ENCODE measurements at places on chromosomes 7 and 10. TPM values are rescaled to one million over a fixed set of nuclear protein-coding genes. Genes with fewer than 3 reads are reported as not detected.
A peak's percentile ranks its signal among the peaks of the same experiment; 100 is the strongest.

GRCh38 chr10:109411917-109412316 is 511.4 kb downstream of the XPNPEP1 start:
- H3K4me1 ChIP-seq: no peaks in the 10 kb centered on the region
- H3K27ac ChIP-seq: no peak overlapping the region
- H3K36me3 ChIP-seq: no peaks in the 10 kb centered on the region
- H3K4me3 ChIP-seq: no peak overlapping the region

FLNC gene
- 56.8 TPM for total RNA-seq

DNA sequence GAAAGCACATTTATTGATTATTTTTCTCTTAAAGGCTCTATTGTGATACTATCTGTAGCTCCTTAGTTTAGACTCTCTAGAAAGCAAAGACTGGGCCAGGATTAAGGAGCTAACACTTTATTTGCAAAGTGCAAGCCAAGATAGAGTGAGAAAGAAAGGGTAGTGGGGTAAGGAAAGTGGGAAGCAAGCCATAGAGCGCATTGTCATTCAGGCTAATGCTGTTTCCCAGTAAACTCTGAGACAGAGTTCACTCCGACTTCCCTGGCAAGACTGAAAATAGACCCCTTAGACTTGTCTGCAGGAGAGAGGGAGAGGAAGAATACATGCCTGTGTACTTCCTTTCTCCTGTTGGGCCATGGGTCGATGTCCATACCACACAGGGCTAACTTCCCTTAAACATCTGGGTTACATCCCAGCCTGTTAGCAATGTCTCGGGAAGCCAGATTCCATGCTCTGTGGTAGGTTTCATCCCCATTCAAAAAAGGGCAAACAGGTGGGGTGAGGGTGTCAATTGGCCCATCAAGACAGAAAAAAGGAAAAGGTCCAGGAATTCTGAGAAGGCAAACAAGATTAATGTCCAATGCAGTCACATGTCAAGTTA is 875.8 kb upstream of the CELF2 start:
- H3K4me3 ChIP-seq: no peak overlapping the region
- H3K4me1 ChIP-seq: no peaks in the 10 kb centered on the region
- no peak overlapping the region for H3K27ac ChIP-seq
- no peak for DNase-seq

DNA sequence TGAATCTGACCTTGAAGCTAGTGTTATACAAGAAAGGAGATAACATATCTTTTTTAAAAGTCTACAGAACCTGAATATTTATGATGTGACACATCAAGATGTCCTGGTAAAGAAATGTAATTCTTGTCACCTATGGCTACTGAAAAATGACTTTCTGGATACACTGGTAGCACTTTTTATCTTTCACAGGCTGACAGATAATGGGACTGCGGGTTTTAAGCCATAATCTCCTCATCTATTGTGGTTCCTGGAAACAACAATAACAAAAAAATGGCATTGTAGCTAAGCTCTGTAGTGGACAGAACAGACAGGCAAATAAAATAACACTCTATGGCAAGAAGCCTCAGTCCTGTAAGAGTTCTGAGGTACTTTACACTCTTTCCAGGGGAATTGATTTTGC is 31.6 kb upstream of the YAE1 start:
- no peak for DNase-seq
- no peak overlapping the region for H3K27ac ChIP-seq
- no peaks in the 10 kb centered on the region for H3K36me3 ChIP-seq
- H3K27me3 ChIP-seq: no peaks in the 10 kb centered on the region

DNA sequence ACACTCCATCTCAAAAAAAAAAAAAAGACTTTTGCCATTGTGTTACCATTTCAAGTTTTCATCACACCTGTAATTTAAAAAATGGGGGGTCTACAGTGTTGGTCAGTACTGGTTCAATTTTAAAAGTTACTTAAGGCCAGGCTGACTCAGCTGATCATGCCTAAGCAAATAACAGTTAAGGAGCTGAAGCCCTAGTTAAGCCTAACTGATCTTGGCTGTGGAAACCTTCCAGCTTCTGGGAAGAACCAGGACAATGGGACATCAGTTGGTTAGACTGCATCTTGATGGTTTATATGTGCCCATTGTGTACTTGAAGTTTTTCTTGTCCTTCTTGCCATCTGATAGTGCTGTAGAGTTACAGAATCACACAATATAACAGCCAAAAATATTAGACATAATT is 26.7 kb downstream of the VCL start:
- no peak for DNase-seq
- H3K4me3 ChIP-seq: no peak overlapping the region
- no peak overlapping the region for H3K27ac ChIP-seq
- H3K36me3 ChIP-seq: peaks cover 70% of the 10 kb centered on the region
- peaks cover 84% of the 10 kb centered on the region for H3K4me1 ChIP-seq

ACADSB gene
- total RNA-seq: 10.3 TPM

ERVW-1 gene
- not detected for total RNA-seq

- no peak for DNase-seq
- H3K4me3 ChIP-seq: no peak overlapping the region
- no peaks in the 10 kb centered on the region for H3K36me3 ChIP-seq
- no peaks in the 10 kb centered on the region for H3K27me3 ChIP-seq
These were observed 23.4 kb upstream of the MICU1 start for GRCh38 chr10:72649291-72649690.

DNA sequence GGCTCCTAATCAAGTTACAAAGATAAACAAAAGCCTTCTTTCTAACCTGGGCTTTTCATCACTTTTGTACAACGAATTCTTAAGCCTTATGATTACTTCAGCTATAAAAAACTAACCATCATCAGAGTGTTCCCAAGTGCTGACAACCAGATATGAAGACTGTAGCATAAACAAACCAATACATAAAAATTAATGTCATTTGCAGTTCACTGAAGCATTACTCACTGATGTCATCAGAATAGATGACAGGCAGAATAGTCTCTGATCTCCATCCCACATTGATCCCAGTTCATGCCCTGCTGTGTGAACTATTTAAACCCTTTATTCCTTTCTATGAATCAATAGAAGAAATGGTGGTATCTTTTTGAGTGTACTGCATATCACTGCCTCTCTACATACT is 84.4 kb downstream of the DNAJC1 start:
- DNase-seq: no peak
- no peak overlapping the region for H3K27ac ChIP-seq
- H3K4me1 ChIP-seq: no peaks in the 10 kb centered on the region
- H3K27me3 ChIP-seq: no peaks in the 10 kb centered on the region
- H3K36me3 ChIP-seq: no peaks in the 10 kb centered on the region

DNA sequence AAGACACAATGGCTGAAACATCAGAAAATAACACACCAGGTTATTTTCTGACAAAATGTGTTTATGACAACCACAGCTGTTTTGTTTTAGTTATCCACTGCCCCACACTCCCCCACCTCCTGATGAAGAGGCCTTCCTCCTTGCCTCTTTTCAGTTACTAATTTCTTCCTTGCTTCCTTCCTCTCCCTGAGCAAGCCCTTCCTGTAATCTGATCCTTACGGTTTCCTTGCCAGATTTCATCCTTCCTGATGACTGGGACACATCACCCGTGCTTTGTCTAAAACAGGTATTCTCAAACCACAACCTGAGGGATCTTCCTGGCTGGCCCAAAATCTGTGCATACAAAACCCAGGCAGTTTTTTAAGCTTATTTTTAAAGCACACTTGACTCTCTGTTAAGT is 39.4 kb downstream of the CHST15 start:
- H3K27me3 ChIP-seq: no peaks in the 10 kb centered on the region
- no peak overlapping the region for H3K27ac ChIP-seq
- H3K4me3 ChIP-seq: no peak overlapping the region
- H3K4me1 ChIP-seq: no peaks in the 10 kb centered on the region

- peaks cover 18% of the 10 kb centered on the region for H3K4me1 ChIP-seq
- no peaks in the 10 kb centered on the region for H3K27me3 ChIP-seq
- H3K27ac ChIP-seq: no peak overlapping the region
- H3K36me3 ChIP-seq: no peaks in the 10 kb centered on the region
- H3K4me3 ChIP-seq: no peak overlapping the region
These were observed 902.4 kb downstream of the LRMDA start for GRCh38 chr10:76333796-76334195.

DNA sequence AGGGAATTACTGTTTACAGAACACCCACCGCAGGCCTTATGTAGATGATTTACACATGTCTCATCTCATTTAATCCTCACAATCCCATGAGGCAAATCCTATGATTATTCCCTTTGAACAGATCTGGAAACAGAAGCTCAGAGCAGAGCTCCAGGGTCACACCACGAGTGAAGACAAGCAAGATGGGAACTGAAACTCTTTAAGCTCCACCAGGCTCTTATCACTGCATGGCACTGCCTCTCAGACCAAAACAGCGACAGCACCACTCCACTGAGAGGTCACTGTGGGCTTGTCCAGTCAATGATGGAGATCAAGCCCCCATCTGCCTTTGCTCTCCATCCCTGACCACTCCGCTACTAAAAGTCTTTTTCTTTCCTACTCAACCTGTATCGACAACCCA is 5.9 kb downstream of the GRID1 start:
- DNase-seq: no peak
- peaks cover under 1% of the 10 kb centered on the region for H3K4me1 ChIP-seq
- no peak overlapping the region for H3K4me3 ChIP-seq
- H3K27ac ChIP-seq: no peak overlapping the region
- peaks cover 9% of the 10 kb centered on the region for H3K27me3 ChIP-seq

DNA sequence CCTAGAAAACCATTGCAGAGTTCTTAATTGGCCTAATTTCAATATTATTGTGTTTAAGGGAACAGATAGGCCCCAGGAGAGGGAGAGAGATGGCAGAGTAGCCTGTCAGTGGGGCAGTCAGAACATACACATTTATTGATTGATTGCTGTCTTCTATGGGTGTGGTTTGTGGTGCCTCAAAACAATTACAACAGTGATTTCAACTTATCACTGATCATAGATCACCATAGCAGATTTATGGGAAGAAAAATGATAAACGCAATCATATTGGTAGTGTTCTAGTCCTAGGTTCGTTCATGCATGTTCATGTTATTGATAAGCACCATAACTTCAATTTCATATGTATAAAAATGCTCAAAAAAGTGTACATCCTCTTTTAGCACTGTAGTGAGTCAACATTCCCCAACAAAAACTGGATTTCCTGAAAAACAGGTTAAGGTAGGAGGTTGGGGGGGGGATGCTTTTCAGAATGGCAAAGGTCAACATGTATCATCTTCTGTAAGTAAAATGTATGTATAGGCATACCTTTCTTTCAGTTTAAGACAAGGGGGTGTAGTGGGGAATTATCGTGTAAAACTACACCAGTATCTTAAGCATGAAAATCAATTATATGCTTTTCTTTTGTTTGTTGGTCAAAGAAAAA is 1.1 kb upstream of the TNKS2 start:
- H3K4me1 ChIP-seq: peaks cover 24% of the 10 kb centered on the region
- H3K27me3 ChIP-seq: no peaks in the 10 kb centered on the region
- H3K27ac ChIP-seq: no peak overlapping the region
- peak overlapping the region; percentile 99 for H3K4me3 ChIP-seq
- H3K36me3 ChIP-seq: peaks cover 26% of the 10 kb centered on the region
- no peak for DNase-seq

- DNase-seq: no peak
- no peaks in the 10 kb centered on the region for H3K27me3 ChIP-seq
- H3K4me1 ChIP-seq: peaks cover 12% of the 10 kb centered on the region
- no peaks in the 10 kb centered on the region for H3K36me3 ChIP-seq
These were observed 12.7 kb upstream of the MIOS start for GRCh38 chr7:7554021-7554432.

- H3K4me1 ChIP-seq: no peaks in the 10 kb centered on the region
- H3K27me3 ChIP-seq: no peaks in the 10 kb centered on the region
- peaks cover 20% of the 10 kb centered on the region for H3K36me3 ChIP-seq
- no peak overlapping the region for H3K27ac ChIP-seq
These were observed 14.7 kb downstream of the ECHDC3 start for GRCh38 chr10:11756766-11757315.

DNA sequence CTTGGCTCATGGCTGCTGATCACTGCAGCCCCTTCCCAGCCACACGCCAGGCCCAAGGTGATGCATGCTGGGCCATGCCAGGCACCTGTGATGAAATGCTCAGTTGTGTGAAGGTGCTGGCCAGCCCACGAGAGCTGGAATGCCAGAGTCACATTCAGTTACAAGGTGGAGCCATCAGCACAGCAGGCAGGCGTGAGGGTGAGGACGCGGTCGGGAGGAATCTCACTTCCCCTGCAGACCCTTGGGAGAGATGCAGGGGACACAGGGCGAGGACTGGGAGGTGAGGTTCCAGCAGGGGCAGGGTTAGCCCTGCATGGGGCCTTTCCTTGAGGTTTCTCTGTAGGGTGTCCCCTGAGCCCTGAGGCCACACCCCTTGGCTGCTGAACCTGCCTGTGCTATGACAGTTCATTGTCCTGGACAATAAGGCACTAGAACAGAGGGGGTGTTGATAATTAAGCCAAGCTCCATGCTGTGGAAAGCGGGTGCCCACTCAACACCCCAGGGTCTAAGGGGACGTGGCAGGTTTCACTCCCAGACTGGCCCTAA is 82.4 kb downstream of the ADARB2 start:
- H3K27ac ChIP-seq: no peak overlapping the region
- H3K36me3 ChIP-seq: no peaks in the 10 kb centered on the region
- H3K4me1 ChIP-seq: no peaks in the 10 kb centered on the region
- no peak for DNase-seq
- H3K4me3 ChIP-seq: no peak overlapping the region

CRHR2 gene
- total RNA-seq: not detected

LRIT1 gene
- total RNA-seq: not detected

FAM25A gene
- not detected for total RNA-seq

GRCh38 chr7:135964274-135964673 is 12.9 kb downstream of the MTPN start:
- H3K27ac ChIP-seq: no peak overlapping the region
- no peaks in the 10 kb centered on the region for H3K27me3 ChIP-seq

DNA sequence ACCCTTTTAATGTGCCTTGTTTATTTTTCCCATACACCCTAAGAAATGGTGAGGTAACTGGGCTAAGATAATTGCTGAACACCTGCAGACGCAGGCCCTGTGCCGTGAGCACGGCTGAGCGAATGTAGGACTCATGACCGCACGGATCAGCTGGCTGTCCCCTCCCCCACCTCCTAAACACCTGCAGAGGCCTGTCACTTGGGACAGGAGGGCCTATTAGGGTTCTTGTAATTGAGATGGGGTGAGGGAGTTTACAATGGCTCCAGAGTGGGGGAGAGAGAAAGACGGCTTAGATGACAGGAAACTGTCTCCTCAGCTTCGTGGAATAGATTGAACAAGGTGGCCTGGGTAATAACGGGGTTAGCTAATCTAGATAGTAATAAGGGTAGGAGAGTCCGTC is 291.7 kb upstream of the HABP2 start:
- H3K4me1 ChIP-seq: no peaks in the 10 kb centered on the region

- H3K27me3 ChIP-seq: no peaks in the 10 kb centered on the region
- H3K4me1 ChIP-seq: peaks cover 38% of the 10 kb centered on the region
- H3K27ac ChIP-seq: peak overlapping the region; percentile 94
- H3K4me3 ChIP-seq: no peak overlapping the region
These were observed 10.3 kb upstream of the STK17A start for GRCh38 chr7:43572516-43573049.

DNA sequence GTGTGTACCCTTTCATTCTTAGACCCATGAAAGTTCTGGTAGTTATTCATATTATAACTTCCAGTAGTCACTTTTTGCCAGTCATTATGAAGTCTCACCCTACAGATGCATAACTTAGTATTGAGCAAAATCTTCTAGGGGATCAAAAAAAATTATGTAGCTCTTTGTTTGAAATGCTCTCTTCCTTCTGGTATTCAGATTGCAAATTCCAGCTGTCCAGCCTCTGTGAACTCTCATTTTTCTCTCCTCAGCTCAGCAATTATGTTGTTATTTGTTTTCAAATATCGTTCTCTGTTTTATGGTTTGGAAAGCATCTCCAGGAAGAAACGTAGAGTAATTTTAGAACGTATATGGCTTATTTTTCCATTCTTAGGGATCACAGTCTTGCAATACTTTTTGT is 442.5 kb downstream of the SEMA3D start:
- no peaks in the 10 kb centered on the region for H3K27me3 ChIP-seq
- DNase-seq: no peak
- no peak overlapping the region for H3K27ac ChIP-seq

C10orf90 gene
- not detected for total RNA-seq
